ENCODE measurements at places on chromosomes 12 and 14.

GRCh38 chr14:69999261-69999674 is 120.1 kb downstream of the SMOC1 start:
- no peak for DNase-seq

DNA sequence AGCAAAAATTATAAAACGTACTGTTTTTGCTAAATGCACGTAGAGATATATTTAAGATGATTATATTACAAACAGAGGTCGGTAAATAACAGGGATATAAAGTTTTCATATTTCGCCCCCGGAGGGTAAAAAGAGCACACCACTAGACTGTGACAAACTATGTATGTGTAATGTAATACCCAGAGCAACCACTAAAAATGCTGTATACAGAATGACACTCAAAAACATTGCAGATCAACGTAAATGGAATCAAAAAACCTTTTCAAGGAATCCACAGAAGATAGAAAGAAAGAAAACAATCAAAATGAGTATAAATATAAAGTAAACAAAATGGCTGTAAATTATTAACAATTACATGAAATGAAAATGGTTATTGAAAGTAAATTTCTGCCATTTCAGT is 37.6 kb upstream of the PRB4 start:
- no peak for DNase-seq

GRCh38 chr14:52055167-52055566 is 13.7 kb downstream of the NID2 start:
- no peak for DNase-seq

- DNase-seq: peak; percentile 51
Observed at GRCh38 chr12:15372352-15372751, 50.0 kb downstream of the PTPRO start.

DNA sequence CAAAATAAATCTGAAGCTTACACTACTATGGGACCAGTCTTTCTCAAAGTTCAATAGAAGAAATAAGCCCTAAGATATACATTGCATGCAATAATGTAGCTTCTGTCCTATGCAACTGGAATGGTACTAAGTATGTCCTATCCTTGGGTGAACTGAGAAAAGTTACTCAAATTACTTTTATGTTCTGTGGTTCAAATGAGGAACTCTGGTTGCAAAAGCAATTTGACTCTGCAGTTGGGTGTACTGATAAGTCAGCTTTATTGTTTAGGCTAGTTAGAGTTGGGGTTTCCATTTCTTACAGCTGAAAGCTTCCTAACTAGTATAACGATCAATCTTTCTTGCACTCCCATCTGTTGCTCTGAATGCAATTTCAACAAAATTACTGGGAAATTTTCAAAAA is 29.2 kb downstream of the GPR135 start:
- DNase-seq: no peak

- DNase-seq: no peak
Observed at GRCh38 chr12:16618256-16618655, 12.3 kb upstream of the LMO3 start.

DNA sequence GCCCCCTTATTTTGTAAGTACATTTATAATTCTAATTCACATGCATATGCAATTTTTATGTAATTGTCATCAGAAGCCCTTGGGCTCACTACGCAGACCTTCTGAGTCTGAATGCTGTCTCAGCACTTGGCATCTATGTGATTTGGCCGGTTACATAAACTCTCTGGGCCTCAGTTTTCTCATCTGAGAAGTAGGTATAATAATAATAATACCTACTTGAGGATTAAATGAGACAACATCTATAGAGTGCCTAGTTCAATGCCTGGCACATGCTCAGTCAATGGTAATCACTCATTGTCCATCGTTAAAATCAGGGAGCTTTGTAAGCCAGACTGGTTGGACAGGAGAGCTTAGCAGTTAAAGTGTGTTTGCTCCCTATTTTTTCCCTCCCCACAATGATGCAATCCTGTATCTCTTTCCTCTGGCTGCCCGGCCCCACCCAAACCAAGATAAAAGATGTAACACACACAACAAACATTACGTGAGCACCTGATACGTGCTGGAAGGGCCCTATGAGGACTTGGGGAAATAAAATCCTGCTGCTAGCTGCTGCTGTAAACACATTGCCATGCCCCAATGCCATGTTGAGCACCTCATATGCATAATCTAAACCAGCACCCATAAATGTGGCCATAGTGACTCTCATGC is 235.0 kb downstream of the CRADD start:
- no peak for DNase-seq

GRCh38 chr12:116524964-116525379 is 34.2 kb upstream of the MAP1LC3B2 start:
- DNase-seq: no peak

DNA sequence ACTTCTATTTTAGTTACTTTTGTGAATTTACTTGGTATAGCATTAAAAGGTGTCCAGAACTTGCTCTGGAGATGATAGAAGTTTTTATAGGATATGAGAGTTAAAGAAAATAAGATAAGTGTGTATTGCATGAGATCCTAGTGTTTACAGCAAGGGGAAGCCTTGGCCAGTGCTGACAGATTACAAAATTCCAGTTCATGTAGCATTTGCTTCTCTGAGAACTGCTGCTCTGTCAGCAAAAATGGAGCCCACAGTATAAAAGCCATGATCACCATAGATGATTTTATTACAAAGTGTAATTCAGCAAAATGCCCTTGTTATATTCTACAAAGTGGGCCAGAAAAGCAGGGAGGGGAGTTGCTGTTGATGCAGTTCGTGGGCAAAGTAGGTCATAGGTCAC is 40.0 kb upstream of the ATF1 start:
- no peak for DNase-seq

DNA sequence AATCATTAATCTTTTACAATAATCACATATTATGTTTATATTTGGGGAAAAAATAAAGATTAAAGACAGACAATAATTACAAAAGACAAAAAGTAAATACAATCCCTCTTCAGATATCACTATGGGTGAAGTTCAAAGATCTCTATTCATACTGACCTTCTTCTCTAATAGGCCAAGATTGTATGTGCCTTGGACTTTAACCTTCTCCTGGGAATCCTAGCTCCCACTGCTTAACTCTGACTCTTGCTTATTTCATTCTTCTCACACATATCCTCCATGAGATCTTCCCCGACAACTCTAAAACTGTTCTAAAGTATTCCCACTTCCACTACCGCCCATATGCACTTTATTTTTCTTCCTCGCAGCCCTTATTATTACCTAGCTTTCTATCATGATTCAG is 83.8 kb downstream of the EEA1 start:
- no peak for DNase-seq

- DNase-seq: peak; percentile 61
Observed at GRCh38 chr12:100794441-100795173, at the start of gene ANO4. Gene ANO4 (plus strand): TSS chr12:100794776. CDS start chr12:100901786, 107,010 bp downstream.

DNA sequence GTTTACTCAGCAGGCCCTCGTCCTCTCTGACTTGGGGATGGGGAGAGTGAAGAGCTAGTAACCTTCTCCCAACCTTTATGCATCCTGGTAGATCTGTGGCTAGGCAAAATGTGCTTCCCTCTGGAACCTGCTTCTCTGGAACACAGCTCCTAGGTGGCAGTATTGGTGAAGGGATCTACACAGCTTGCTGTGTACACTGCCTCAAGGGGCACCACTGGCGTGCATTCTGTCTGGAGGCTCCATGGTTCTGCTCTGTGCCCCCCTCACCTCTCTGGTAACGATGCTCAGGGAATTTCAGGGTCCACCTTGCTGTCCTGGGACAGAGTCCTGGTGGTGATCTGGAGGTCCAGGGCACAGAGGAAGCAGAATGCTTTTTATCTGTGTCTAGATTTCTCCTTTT is 43.5 kb upstream of the KCNA5 start:
- DNase-seq: no peak

- no peak for DNase-seq
Observed at GRCh38 chr14:61505815-61506809, 184.7 kb downstream of the PRKCH start.

- peak; percentile 73 for DNase-seq
Observed at GRCh38 chr12:1634590-1635191, 5.7 kb downstream of the WNT5B start.

DNA sequence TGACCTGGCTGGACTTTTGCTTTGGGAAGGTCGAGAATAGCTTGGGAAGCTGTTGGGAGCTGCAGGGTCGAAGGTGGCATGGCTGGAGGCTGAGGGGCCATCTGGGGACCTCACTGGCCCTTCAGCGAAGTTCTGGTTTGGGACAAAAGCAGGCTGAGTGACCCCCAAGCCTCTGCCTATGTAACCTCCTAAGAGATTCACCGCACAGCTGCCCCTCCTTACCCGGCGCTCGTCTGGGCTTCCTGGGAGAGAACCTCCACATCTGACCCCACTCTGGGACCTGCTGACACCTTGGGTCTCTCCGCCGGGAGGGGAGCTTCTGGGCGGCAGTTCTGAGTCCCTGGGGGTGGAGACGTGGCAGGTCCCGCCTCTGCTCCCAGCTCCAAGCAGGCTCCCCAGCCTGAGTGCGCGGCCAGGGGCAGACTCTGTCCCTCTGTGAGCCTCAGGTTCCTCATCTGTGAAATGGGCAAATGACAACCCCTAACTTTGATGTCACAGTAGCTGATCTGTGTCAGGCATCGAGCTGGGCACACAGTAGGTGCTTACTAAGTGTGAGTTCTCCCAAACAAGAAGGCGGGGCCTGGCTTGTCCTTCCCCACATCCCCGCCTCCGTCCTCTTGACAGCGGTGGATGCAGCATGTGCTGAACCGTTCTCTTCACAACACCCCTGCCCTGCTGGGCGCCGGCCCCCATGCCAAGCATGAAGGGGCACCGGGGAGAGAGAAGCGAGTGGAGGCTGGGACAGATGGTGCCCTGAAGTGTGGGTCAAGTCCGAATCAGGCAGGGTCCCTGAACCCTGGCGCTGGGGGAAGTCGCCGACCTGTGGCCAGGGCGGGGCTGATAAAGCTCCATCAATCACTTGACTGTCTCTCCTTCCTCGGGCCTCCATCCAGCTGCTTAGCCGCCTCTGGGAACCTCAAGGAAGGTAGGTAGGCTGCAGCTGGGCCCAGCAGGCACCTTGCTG is 3.8 kb downstream of the EXOC3L4 start:
- DNase-seq: no peak

DNA sequence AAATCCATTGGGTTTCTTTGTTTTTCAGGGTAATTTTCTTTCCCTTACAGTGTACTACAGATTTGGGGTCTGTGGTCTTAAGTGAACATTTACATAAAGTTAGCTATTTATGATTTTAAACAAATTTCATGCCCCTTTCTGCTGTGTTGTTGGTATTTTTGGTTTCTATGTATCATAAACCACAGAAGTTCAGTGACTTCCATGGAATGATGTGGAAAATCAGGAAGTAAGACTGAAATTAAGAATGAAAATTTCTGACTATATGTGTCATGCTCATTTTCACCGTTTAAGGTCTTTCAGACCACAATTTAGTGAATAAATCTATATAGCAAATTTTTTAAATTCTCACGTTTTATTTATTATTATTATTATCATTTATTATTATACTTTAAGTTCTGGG is 31.7 kb downstream of the ETV6 start:
- DNase-seq: no peak

- DNase-seq: no peak
Observed at GRCh38 chr14:68178282-68178681, 358.7 kb downstream of the RAD51B start.

DNA sequence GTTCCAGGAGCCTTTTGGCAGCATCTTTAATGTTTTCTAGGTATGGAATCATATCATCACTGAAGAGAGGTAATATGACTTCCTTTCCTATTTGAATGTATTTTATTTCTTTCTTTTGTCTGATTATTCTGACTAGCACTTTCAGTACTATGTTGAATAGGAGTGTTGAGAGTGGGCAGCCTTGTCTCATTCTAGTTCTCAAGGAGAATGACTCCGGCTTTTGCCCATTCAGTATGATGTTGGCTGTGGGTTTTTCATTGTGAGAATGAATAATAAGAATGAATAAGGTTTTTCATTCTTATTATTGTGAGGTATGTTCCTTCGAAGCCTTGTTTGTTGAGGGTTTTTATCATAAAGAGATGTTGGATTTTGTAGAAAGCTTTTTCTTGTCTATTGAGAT is 98.9 kb downstream of the GPHN start:
- no peak for DNase-seq

- DNase-seq: no peak
Observed at GRCh38 chr14:104938436-104938835, 13.8 kb downstream of the PLD4 start.

GRCh38 chr14:37901978-37902377 is 305.7 kb upstream of the SSTR1 start:
- no peak for DNase-seq

All from NCI-H1105 (cell line).